ENCODE measurements at places on chromosomes 2 and 18.
A peak's percentile ranks its signal among the peaks of the same experiment; 100 is the strongest.

DNA sequence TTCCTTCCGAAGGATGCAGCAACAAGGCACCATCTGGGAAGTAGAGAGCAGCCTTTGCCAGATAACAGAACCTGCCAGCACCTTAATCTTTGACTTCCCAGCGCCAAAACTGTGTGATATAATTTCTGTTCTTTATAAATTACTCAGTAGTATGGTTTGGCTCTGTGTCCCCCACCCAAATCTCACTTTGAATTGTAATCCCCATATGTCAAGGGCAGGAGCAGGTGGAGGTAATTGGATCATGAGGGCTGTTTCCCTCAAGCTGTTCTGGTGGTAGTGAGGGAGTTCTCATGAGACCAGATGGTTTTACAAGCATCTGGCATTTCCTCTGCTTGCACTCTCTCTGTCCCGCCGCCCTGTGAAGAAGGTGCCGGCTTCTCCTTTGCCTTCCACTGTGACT, 899.9 kb downstream of the TRIB2 start:
- DNase-seq: no peak

GRCh38 chr18:51020536-51020935, 9.5 kb upstream of the SMAD4 start:
- no peak for DNase-seq

- no peak for DNase-seq
Measured at GRCh38 chr2:51014759-51015158, 17.2 kb downstream of the NRXN1 start.

- no peak for DNase-seq
Measured at GRCh38 chr2:156874707-156875106, 382.8 kb upstream of the GALNT5 start.

GRCh38 chr2:233252227-233252626, 754 bp downstream of the ATG16L1 start:
- DNase-seq: no peak

GRCh38 chr2:240791221-240791800, 28.7 kb downstream of the KIF1A start:
- DNase-seq: no peak

DNA sequence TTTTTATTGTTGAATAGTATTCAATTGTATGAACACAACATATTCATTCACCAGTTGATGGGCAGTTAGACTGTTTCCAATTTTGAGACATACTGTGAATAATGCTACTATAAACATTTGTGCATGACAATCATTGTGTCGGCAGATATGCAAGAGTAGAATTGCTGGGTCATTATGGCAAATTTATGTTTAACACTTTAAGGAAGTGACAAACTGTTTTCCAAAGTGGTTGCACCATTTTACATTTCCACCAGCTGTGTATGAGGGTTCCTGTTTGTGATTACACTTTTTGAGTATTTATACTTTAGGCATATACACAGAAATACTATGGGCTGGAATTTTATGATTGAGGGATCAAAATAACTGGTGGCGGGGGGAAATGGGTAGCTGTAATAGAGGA, 61.2 kb downstream of the MAP4K3 start:
- DNase-seq: no peak

DNA sequence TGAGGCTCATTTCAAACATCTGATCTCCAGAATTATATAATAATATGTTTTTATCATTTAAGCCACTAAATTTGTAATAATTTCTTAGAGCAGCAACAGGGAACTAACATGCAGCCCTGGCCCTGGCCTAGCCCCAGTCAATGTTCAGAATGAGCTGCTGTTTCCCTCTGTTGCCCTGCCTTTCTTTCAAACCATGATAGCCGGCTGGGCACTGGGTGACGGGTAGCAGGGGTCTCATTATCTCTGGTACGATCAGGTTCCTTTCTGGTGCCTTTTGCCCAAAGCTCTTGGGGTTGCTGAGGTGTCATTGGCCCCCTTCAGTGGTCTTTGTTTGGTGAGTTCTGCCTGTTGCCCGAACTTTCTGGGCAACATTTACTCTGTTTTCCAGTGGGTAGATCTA, 63.1 kb downstream of the THNSL2 start:
- DNase-seq: no peak

GRCh38 chr18:30139631-30140287, 902.8 kb downstream of the DSC3 start:
- no peak for DNase-seq

- no peak for DNase-seq
Measured at GRCh38 chr18:24071029-24071428, 56.5 kb downstream of the TTC39C start.

DNA sequence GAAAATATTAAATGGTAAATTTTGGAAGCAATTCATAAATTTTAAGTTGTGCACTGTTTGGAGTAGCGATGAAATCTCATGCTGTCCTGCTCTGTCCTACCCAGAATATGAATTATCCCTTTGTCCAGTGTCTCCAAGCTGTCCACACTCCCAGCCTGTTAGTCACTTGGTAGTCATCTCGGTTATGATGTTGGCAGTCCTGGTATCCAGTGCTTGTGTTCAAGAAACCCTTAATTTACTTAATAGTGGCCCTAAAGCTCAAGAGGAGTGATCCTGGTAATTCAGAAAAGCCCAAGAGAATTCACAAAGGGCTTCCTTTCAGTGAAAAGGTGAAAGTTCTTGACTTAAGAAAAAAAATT, 71.8 kb upstream of the STAM2 start:
- no peak for DNase-seq

DNA sequence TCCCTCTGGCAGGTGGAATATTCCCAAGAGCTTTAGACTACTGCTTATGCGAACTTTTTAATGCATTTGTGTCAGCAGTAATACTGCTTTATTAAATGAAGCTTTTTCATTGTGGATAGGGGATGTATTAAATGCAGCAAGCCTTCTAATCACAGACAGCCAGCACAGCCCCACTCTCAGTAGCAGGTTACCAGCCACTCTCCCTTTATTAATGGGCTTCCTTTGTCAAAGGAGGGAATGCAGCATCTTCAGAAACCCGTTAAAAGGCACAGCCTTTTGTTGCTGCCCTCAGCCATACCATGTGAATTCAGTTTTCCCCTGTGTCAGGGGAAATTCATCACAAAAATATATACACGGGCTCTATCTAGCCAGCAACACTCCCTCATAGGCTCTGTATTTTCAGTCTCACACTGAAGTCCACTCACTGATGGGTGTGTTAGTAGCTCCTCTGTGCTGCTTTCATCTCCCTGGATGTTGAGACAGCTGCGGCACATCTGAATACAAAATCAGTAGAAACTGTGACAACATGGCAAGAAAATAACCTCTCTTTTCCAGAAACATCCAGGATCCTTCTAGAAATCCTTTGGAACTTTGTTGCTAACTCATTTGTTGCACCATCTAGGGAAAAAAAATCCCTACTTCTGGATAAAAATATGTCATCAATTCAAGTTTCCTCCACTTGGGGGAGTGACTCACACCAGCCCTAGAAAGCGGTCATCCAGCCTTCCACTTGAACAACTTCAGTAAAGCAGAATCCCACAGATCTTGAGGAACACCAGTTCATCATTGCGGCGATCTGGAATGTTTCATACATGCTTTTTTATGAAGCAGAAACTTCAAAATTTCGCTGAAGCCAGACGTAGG, 48.4 kb downstream of the LRRTM1 start:
- DNase-seq: no peak

DNA sequence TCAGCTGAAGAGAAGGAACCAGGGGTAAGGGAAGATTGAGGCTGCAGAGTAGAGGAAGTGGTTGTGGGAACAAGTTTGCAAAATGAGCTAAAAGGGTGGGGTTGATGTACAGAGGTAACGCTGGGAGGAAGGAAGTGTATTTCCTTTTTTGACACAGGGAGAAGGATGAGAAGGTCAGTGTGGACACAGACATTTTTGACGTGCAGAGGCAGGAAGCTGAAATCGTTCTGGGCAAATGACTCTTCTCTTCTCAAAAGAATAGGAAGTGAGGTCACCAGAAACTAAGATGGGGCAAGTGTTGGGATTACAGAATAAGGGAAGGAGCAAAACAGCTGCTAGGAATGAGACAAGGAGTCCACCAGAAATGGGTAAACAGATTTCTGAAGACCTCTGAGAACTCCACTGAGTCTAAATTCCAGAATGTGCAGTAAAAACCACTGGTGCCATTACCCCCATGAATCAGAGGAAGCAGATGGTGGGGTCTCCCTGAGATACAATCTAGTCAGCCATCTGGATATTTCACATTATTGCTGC, 20.0 kb upstream of the RNF149 start:
- peak; percentile 77 for DNase-seq

GRCh38 chr2:30349691-30350090, 97.4 kb upstream of the LCLAT1 start:
- no peak for DNase-seq

GRCh38 chr2:207478572-207478971, 51.2 kb upstream of the CREB1 start:
- no peak for DNase-seq

DNA sequence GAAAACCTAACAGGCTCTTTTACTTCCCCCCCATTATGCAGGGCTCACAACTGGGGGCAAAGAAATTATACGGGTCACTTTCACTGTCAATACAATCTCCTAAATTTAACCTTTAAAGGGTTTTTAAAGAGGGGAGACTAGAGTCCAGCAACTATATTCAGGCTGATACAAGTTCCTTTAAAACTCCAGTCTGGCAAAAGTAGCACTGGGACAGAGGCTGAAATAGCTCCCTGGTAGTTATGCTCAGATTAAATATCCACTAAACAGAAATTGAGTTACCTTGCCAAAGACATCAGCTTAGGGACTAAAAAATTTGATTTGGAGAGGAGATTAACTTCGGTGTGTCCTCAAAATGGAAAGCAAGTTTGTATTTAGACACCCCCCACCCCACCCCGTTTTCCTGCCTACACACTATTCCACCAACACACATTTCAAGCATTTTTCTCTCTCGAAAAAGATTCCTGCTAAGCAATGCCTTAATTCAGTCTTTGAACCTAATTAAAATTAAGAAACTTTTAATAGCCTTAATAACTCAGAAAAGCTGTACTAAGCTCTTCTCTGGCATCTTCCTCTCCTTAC, 127.2 kb downstream of the OSBPL1A start:
- DNase-seq: no peak

- no peak for DNase-seq
Measured at GRCh38 chr2:187003038-187003554, 154.1 kb upstream of the ZSWIM2 start.

- DNase-seq: no peak
Measured at GRCh38 chr2:76415821-76416220, 705.1 kb upstream of the GCFC2 start.

GRCh38 chr2:64876137-64876647, 113.0 kb upstream of the SLC1A4 start:
- no peak for DNase-seq

DNA sequence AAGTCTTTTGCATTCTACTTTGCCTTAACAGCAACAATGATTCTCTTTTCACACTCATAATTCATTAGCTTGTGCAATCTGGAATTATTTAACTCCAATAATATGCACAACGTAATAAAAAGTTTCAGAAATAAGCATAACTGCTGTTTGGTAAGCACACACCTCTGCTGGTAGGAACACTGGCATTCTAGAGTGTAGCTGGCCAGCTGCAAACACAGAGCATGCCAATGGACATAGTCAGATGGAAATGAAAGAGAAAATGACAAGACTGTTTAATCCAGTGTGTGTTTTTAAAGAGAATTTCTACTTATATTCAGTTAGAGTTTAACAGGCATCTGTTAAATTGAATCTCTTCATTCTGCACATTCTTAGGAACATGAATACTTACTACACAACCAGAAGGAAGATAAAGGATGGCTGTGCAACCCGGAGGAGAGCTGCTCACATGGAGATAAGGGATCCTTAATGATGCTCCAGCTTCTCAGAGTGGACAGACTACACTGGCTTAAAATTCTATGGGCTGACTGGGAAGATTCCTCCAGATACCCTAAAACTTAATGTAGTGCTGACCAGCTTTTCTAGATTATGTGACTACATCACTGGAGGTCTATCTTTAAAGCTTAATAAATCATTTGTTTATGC, 94.6 kb upstream of the CHAC2 start:
- DNase-seq: no peak

- DNase-seq: no peak
Measured at GRCh38 chr2:85744055-85744454, 9.7 kb upstream of the ATOH8 start.

- DNase-seq: no peak
Measured at GRCh38 chr2:41320491-41320890, 727.3 kb upstream of the PKDCC start.

DNA sequence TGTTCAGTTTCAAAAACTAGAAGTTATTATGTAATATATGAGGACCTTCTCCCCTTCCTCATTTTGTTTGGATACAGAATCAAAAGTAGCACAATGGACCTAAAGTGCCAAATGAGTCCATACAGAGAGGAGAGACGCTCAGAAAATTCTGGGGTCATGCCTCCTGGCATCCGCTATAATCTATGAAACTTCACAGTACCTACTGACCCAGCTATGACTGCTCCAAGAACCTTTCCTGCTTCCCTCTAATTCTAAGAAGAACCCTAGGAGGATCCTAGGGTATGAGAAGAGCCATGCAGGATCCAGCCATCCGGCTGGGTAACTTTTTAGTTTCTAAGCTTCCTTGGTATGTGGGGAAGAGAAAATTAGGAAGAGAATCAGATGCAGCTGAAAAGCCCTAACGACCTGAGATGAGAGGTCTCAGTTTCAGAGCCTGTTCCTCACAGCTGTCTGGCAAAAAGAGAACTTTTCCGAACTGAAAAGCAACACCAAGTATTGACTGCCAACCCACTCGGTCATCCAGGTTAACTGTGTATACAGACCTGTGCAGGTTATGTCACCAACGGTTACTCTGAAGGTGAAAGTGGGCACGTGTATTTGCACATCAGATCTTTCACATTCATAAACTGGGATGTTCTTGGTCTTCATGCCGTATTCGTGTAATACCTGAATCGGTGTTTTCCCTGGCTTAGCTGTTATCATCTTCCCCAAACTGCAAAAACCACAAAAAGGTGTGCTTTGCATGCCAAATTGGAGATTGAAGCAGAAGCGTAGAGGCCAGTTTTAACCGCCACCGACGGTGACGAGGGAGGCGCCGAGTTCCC, 1.1 kb downstream of the PRKRA start:
- DNase-seq: no peak

- DNase-seq: no peak
Measured at GRCh38 chr2:201171259-201171814, 11.6 kb upstream of the CASP10 start.

DNA sequence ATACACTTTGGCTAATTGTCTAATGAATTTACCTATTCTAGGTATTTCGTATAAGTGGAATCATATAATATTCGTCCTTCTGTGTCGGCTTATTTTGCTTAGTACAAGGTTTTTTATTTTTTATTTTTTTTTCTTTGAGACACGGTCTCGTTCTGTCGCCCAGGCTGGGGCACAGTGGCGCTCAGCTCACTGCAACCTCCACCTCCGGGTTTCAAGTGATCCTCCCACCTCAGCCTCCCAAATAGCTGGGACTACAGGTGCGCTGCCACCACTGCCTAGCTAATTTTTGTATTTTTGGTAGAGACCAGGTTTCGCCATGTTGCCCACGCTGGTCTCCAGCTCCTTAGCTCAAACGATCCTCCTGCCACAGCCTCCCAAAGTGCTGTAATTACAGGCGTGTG, 38.2 kb downstream of the PCBP1 start:
- DNase-seq: no peak

DNA sequence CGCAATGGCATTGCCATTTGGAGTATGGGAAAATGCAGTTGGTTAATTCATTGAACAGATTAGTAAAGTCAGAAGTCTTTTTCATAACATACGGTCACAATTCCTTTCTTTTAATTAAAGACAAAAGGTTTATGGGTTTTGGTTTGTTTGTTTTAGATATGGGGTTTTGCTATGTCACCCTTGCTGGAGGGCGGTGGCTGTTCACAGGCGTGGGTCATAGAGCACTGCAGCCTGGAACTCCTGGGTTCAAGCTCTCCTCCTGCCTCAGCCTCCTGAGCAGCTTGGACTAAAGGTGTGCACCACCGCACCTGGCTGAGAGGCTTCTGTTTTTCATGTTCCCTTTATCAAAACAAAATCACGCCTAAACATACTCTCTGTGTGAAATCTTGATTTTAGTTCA, 18.7 kb upstream of the ELAC1 start:
- DNase-seq: no peak
